ENCODE measurements at places on chromosomes 5 and 9.

GRCh38 chr5:43485406-43485805 is 1.7 kb upstream of the TMEM267 start:
- DNase-seq = no peak

DNA sequence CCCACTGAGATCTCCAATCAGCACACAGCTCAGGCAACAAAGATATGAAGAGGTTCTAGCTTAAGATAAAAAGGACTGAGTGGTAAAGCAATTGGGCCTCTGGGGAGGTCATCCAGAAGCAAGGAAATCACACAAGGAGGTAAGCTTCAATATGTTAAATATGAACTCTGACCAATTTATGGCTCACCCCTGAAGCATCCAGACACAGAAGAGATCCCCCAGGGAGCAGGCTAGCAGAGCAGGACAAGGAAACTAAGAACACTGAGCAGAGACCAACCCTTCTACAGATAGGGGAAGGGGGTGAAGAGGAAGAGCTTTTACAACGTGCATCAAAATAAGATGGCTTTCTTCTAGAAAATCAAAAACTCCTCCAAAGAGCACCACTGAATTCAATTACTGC is 616.2 kb downstream of the DNAH5 start:
- no peak for DNase-seq

DNA sequence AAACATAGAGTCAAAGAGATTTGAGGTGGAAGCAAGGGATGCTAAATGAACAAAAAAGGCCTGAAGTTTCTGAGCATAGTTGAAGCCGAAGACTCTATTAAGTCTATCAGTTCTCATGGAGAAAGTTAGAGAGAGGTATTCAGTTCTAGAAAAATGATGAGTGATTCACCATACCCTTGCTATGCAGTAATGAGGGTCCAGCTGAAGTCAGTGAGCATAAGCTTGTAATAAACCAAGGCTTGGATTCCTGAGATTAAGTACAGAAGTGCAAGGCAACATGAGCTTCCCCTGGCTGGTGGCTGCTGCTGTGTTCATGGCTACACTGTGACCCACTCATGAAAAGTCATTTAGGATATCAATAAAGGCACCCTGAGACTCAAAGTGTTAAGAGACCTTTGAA is 129.7 kb upstream of the MTAP start:
- no peak for DNase-seq

DNA sequence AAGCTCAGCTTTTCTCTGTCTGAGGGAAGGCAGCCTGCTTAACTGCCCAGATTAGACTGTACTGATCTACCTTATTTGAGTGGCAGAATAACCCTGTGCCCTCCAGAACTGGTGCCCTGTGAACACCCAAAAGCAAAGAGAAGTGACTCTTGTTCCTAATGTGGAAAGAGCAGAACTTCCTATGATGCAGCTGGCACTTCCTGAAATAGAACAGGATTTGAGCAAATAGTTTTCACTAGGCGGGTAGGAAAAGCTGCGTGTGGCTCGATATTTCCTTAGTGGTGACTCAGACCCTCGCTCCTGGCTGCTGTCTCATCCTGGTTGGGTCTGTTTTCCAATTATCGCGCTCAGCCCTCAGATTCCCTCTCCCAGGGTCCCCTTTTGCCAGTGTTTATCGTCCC is 89.9 kb downstream of the SH3TC2 start:
- no peak for DNase-seq

DNA sequence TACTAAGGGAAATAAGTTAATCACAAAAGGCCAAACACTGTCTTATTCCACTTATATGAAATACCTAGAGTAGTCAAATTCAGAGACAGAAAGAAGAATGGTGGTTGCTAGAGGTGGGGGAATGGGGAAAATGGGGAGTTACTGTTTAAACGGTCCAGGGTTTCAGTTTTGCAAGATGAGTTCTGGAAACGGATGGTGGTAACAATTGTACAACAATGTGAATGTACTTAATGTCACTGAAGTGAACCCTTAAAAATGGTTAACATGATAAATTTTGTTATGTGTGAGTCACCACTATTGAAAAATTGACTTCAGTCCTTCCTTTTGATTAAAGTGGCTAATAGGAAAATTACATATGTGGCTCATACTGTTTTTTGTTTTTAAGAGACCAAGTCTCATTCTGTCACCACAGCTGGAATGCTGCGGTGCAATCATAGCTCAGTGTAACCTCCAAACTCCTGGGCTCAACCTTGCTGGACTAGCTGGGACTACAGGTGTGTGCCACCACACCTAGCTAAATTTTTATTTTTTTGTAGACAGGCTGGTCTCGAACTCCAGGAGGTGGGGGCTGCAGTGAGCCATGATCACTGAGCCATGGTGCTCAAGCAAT is 8.7 kb downstream of the UBQLN1 start:
- DNase-seq = no peak

DNA sequence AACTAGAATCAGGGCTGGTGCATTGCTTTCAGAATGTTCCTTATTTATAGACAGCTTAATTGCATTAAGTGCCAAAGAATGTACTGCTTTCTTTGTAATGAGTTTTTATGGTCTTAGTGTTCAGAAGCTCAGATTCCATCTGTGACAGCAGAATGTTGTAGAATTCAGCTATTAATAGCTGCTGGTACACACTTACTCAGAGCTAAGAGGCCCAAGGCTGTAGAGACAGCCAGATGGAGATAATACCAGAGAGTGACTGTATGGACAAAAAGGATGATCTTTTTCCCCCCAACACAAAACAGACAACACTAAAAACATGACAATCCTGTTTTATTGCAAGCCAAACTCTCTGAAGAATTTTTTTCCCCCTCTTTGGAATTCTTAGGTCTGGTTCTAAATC is 50.2 kb downstream of the PPP2R2B start:
- no peak for DNase-seq

DNA sequence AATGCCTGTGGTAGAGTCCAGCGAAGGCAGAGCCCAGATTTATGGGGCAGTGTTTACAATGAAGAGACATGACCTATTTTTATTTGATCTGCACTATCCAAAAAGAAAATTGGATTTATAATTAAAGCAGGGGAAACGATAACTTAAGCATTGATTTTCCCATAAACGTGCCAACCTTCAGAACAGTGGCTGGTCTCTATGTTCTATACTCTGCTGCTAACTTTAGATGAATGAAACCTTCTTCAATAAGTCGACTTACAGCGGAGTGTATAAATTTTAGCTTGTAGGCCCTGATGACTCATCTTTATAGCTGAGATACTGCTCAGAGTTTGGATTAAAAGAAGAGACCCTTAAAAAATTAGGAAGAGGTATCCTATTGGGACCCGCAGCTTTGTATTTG is 452.6 kb downstream of the TLR4 start:
- DNase-seq = no peak

- DNase-seq = no peak
These were observed 273.3 kb upstream of the TNC start for GRCh38 chr9:115391168-115391825.
